ENCODE measurements at places on chromosomes 2 and 18.

DNA sequence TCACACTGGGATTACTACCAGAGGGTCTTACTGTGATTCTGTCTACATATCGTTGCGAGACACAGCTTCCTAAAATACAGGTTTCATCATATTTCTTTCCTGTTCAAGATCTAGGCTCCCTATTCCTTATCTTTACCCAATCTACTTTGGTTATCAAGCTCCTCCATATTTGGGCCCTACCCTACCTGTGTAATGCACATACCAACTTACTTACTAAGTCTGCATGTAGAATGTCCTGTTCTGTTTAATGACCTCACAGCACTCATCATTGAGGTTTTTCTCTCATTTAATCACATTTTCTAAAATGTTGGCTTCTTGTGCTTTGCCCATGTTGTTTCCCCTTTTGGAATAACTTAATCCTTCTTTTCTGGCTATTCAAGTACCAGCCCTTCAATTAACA lies 551.1 kb downstream of the ZEB2 start:
- H3K4me3 ChIP-seq: no peak overlapping the region
- H3K27me3 ChIP-seq: no peaks in the 10 kb centered on the region
- no peaks in the 10 kb centered on the region for H3K4me1 ChIP-seq
- no peaks in the 10 kb centered on the region for H3K36me3 ChIP-seq
- no peak for DNase-seq

DNA sequence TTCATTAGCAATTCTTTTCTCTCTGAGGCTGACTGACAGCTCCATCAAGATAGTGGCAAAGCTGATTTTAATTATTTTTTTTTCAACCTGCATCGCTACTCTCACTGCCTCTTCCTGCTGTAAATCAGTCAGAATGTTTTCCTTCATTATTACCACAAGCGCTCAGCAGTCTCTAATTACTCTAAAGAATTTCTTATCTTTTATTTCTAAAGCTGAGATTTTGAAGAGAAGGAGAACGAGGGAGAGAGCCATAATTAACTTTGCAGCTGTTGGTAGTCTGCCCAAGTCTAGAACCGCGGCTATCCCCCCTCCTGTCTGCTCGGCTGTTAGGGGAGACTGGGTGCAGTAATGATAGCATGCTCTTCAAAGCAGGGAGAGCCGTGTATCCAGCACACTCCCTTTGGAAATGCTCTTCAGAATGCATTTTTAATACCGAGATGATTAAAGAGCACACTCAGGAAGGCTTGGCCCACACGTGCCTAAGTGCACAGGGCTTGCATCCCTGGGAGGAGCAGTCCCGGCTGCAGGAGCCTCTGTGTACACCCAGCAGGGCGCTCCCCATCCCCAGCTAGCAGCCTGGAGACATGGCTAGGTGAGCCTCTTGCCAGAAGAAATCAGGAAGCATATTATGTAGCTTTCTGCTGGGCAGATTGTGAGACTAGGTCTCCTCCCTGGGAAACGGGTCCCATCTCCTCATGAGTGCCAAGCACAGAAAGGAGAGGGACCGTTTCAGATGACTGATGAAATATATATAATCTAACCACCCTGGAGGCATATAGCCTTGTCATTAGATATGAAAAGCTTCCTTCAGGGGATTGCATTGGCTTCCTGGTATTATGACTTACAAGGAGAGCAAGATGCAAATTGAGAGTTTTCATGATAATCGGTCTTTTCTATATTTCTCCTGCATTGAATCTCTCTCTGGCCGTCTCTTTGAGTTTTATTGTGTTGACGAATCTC lies 555.2 kb downstream of the CMPK2 start:
- H3K27me3 ChIP-seq: no peaks in the 10 kb centered on the region
- H3K36me3 ChIP-seq: no peaks in the 10 kb centered on the region
- H3K4me3 ChIP-seq: no peak overlapping the region
- H3K4me1 ChIP-seq: no peaks in the 10 kb centered on the region
- no peak for DNase-seq

DNA sequence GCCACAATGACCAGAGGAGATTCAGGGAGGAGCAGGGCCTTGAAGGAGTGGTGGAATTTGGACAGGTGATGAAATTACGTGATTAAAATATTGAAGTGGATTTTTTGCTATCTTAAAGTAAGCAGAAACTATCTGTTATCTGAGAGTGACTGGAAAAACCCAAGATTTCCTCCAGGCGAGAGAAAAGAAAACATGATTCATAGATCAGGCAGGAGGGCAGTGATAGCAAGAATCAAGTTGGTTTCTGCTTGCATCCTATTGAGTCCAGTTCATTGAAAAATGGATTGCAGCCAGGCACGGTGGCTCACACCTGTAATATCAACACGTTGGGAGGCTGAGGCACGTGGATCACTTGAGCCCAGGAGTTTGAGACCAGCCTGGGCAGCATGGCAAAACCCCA lies 127.8 kb downstream of the NXPH2 start:
- H3K36me3 ChIP-seq: no peaks in the 10 kb centered on the region
- H3K27ac ChIP-seq: no peak overlapping the region
- DNase-seq: no peak
- no peaks in the 10 kb centered on the region for H3K4me1 ChIP-seq

- no peaks in the 10 kb centered on the region for H3K36me3 ChIP-seq
- H3K27ac ChIP-seq: no peak overlapping the region
- H3K27me3 ChIP-seq: no peaks in the 10 kb centered on the region
- H3K4me1 ChIP-seq: no peaks in the 10 kb centered on the region
Measured at GRCh38 chr2:177021706-177022343, 190.8 kb upstream of the HNRNPA3 start.
